Fibroblast of gingiva (primary cell): ENCODE measurements at places on chromosomes 6 and 20.

DNA sequence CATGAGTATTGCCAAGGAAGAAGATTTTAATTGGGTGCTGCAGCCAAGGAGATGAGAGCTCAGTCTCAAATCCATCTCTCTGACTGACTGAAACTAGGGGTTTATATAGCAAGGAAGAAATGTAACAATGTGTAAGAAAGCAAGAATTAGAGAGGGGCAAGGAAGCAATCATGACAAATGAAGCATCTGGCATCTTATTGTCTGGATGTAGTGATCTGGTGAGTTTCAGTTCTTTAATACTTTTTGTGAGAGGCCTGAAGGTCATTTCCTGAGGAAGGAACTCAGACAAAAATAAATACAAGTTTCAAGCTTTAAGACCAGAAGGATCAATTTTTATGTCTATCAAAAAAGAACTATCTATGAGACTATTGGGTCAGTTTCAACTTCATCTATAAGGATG, 64.2 kb downstream of the HTR1E start:
- DNase-seq, result no peak

DNA sequence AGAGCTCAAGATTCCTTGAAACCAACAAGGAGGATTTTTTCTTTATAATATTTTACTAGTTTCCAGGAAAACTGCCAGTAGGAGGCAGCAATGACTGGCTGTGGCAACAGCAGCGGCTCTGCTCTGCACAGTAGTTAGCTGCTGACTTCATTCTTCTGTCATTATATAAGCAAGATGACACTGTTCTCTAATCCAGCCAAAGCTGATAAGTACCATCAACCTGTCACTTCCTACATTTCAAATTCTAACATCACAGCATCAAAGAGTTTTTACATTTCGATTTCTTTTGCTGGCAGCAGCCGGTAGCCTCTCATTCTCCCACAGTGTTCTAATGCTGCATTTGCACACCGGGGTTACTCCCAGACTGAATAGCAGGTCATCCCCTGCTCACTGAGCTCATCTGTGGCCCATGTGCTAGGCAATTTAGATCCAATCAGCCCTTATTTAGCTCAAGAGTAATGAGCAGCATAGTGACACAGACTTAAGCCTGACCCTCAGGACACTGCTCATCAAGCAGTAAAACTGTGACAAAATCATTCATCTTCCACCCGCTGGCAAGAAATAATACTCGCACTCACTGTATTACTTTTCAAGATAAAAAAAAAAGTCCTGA, 67.8 kb downstream of the MMS22L start:
- DNase-seq, result peak; percentile 66

DNA sequence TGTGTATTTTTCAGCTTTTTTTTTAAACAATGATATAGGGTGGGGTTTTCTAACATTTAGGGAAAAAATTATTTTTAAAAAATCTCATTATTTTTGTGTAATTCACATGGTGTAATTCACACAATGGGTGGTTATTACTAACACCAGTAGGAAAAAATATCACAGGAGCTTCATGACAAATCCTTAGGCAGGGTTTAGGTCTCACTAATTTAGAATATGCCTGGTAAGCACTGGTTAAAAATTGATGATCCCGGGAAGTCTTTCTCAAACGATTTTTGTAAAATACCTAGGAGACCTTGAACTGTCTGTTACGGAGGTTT, 29.5 kb upstream of the ZNF217 start:
- DNase-seq, result no peak

DNA sequence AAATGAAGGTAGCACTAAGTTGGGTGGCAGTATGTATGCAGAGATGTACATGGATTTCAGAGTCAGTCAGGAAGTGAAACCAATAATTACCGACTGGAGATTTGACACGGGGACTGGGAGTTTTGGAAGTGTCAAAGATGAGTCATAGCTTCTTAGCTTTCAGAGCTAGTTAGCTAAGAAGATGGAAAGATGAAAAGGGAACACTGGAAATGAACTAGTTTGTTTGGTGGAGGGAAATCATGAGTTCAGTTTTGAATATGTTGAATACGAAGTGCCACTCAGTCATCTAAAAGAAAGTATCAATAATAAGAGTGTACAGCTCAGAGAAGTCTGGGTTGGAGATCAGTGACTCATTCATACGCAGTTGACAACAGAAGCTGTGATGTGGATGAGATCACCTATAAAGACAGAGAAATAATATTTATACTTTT, 7.5 kb downstream of the ESF1 start:
- DNase-seq, result no peak

GRCh38 chr6:93318121-93318520, 101.2 kb downstream of the EPHA7 start:
- DNase-seq, result no peak

- DNase-seq, result no peak
These were observed 165.5 kb downstream of the MOXD1 start for GRCh38 chr6:132235596-132236280.

DNA sequence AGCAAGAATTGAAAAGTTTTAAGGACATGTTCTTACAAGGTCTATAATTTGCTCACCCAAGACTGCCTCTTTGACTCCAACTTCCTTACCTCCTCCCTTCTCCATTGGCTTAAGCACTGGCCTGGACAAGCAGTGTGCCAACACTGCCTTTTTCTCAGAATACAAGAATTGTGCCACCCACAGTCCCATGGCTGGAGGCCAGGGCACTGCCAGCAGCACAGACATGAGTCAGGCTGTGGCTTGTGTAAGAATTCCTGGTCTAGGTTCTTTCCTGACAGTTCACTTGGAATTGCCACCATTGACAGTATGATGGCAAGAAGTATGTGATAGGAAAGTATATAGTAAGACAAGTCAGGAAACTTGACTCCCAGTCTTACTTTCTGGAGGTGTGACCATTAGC, 202.7 kb upstream of the MARCKS start:
- DNase-seq, result peak; percentile 91

GRCh38 chr6:73207221-73207837, 18.0 kb downstream of the KHDC1L start:
- no peak for DNase-seq

DNA sequence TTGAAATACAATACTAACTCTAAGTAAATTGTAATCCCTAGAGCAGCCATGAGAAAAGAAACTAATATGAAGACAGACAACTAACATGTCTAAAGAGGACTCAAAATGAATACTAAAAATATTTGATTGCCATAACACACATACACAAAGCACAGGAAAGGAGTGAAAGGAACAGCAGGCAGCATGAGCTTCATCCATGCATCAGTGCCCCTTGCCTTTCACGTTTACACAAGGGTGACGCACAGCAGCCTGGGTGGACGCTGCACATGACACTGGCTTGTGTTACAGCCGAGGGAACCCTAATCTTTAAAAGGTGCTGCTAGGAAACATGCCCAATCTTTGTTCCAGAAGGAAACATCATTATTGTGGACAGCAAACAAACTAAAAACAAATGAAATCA, 123.5 kb downstream of the MAN1A1 start:
- no peak for DNase-seq

DNA sequence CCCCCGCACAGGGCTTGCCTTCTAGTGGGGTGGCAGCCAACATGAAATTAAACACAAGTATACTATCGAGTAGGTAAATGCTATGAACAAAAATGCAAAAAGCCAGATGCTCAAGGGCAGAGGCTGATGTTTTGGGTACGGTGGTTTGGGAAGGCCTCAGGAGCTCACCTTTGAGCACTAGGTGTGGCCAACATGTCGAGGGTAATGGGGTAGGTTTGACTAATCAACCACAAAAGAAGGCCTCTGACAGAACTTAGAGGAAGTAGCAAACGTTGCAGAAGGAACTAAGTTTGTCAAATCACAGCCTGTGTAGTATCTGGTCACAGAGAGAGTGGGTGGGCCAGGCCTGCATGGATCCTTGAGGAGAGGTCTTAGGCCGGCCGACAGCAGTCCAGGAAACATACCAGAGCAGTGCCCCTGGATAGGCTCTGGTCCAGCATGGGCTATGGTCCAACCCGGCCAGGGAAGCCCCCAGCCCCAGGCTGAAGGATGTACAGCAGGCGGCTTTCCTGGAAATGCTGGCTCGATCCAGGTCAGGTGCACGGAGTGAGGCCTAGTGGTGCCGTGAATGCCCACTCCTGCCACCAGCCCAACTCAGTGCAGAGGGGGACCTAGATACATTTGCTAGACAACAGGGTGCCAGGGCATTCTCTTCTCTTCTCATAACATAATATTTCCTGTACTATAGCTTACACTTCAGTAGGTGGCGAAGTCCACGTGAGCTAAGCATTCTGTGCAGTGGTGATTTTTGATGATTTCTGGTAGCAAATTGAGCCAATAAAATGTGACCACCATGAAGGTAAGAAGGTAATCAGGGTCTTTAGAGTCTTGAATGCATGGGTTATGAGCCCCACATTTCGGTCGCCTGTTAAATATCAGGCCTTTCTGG, 56.3 kb upstream of the CD93 start:
- DNase-seq, result no peak

- DNase-seq, result no peak
These were observed 62.7 kb downstream of the MEI4 start for GRCh38 chr6:77715588-77715987.

DNA sequence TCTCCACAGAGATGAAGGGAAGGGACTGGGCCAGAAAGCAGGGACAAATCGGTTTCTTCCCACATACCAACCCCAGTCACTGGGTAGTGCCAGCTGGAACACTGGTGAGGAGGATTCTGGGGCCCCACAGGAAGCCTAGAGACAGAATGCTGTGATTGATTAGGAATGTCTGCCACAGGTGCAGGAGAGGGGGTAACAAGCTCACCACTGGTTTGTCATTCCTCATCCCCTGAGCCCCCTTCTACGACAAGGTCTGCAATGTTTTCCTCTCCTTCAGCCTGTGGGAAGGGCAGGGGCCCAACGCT, 89.8 kb downstream of the PREX1 start:
- DNase-seq, result no peak

DNA sequence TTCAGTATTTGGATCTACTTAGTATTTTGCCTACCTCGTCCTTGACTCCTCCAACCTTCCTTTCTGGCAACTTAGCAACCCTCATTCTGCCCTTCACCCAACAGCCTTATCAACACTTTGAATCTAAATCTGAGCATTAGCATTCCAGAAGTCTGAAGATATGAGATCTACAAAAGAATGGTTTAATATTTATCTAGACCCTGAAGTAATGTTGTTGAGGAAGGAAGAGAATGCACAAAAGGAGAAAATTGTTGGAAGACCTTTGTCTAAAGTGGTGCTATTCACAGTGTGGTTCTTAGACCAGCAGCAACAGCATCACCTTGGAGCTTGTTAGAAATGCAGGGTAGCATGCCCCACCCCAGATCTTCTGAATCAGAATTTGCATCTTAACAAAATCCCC, 198.2 kb upstream of the PLCB4 start:
- DNase-seq, result no peak

- DNase-seq, result no peak
These were observed 19.1 kb downstream of the PCK1 start for GRCh38 chr20:57579898-57580447.

DNA sequence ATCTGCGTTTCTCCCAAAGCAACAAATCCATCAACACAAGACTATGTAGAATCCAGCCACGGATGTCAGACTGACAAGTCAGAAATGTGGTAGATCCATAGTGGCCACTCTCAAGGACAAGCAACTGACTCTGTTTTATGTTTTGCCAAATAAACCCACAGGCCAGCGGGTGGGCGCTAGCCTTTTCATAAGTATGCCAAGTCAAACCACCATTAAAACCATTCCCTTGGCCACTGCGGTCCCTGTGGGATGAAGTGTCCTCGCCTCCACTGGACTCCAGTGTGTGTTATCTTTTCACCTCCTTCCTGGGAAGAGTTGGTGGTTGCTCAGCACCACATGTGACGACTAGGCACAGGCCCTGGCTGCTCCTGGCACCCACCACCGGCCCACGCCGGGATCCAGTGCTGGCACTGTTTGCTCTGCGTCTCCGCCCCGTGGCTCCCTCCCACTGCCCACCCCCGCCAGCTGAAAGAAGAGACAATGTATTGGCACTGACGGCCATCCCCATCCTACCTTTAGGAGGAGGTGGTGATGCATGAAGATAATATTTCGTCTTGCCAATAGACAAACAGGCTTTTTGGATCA, 103.4 kb downstream of the FOXC1 start:
- DNase-seq, result no peak

- no peak for DNase-seq
These were observed 3.9 kb upstream of the ZNF831 start for GRCh38 chr20:59159493-59160376.

DNA sequence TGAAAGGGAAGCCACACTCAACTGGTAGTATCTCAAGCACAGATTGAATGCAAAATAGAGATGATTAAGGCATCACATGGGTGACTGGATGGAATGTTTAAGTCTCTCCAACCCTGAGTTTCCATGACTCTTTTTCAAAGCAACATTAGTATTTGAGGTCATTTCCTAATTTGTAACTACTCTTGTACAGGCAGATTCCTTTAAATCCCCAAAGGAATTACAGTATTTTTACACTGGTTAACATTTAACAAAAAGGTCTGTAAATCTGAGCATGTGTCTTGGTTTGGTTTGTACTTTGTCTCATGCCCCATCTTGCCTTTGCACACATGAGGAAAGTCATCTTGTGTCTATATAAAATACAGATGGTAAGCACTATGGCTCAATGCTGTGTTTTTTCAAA, 15.1 kb downstream of the RMND1 start:
- peak; percentile 95 for DNase-seq

- DNase-seq, result no peak
These were observed 188.2 kb downstream of the ERMARD start for GRCh38 chr6:169939554-169940164.

DNA sequence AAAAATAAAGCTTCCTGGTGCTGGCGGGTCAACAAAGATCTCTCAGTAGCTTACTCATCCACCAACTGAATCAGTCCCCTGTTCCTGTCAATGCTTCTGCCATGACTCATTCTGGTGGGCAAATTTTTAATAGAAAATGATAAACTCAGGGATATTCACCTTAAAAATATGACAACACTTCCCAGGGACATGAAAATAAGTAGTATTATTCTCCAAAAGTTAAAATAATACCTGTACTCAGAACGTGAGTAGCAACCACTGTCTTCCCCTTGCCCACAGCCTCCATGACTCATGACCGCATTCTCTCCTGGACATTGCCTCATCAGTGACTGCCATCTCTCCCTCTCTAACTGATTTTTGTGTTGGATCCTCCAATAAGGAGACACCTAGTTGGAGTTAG, 552.3 kb downstream of the KIF16B start:
- no peak for DNase-seq
